ENCODE measurements at places on chromosomes 11 and 22. TPM values are rescaled to one million over a fixed set of nuclear protein-coding genes. Genes with fewer than 3 reads are reported as not detected.

CDHR5 gene
- total RNA-seq = not detected

ANGPTL5 gene
- total RNA-seq = not detected

NNMT gene
- total RNA-seq = 1,634 TPM

SMIM35 gene
- total RNA-seq = not detected

EHF gene
- total RNA-seq = 0.09 TPM

MS4A4A gene
- total RNA-seq = not detected

KRTAP5-11 gene
- not detected for total RNA-seq

KDM4F gene
- not detected for total RNA-seq

MS4A1 gene
- not detected for total RNA-seq

KLHDC7B gene
- total RNA-seq = 2.4 TPM

C1QTNF5 gene
- 42.8 TPM for total RNA-seq

KRTAP5-10 gene
- total RNA-seq = not detected

C11orf97 gene
- not detected for total RNA-seq

CCDC15 gene
- total RNA-seq = 1.0 TPM

TIMM10 gene
- 23.8 TPM for total RNA-seq

KCNJ1 gene
- total RNA-seq = not detected

TIRAP gene
- total RNA-seq = 2.9 TPM

DCUN1D5 gene
- 78.0 TPM for total RNA-seq

RTN4R gene
- total RNA-seq = 1.2 TPM

OR5P2 gene
- total RNA-seq = not detected

SPI1 gene
- not detected for total RNA-seq

DGCR6 gene
- 1.4 TPM for total RNA-seq

INPP5J gene
- 0.17 TPM for total RNA-seq

HOATZ gene
- not detected for total RNA-seq

SLC1A2 gene
- total RNA-seq = 2.0 TPM

MYOD1 gene
- 0.51 TPM for total RNA-seq

NOX4 gene
- total RNA-seq = 0.12 TPM

CALCB gene
- total RNA-seq = 0.09 TPM

NRGN gene
- 6.6 TPM for total RNA-seq
